Inflammatory macrophage (primary cell): ENCODE measurements at places on chromosomes 2 and 18.

GRCh38 chr2:171702781-171703556 is 15.7 kb downstream of the DYNC1I2 start:
- no peak for DNase-seq

DNA sequence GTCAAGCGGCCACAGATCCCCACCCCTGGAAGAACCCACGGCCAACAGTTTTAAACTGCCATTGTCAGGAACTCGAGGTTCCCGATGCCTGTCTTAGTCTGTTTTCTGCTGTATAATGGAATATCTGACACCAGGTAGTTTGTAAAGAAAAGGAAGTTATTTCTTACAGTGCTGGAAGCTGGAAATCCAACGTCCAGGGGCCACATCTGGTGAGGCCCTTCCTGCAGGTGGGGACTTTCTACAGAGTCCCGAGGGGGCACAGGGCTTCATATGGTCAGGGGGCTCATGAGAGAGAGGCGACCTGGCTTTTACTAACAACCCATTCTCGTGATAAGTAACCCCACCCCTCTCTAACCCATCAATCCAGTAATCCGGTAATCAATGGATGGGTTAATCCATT is 501.6 kb upstream of the MYT1L start:
- no peak for DNase-seq

- DNase-seq: no peak
Measured at GRCh38 chr18:71951001-71951400, 593.1 kb downstream of the CBLN2 start.

- no peak for DNase-seq
Measured at GRCh38 chr2:56898986-56899385, 715.2 kb downstream of the CCDC85A start.

GRCh38 chr2:120451334-120451733 is 105.4 kb downstream of the INHBB start:
- no peak for DNase-seq

- DNase-seq: no peak
Measured at GRCh38 chr2:151137526-151137925, 124.1 kb downstream of the RBM43 start.

DNA sequence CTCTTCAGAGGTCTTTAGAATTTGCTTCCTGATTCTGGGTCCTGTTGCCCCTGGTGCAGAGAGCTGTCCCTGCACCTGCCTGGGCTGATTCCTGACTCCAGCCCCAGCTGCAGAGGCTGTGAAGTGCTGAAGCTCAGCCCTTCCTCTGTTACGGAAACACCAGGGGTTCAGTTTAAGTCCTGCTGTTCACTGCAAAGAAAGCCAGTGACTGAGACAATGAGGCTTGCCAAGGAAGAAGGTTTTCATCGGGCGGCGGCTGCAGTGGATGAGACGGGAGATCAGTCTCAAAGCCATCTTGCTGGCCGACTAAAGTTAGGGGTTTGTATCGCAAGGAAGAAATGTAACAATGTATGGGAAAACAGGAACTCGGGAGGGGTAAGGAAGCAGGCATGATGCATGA is 142.4 kb upstream of the ZNF236 start:
- DNase-seq: no peak

GRCh38 chr18:37242091-37242490 is 323.5 kb downstream of the CELF4 start:
- no peak for DNase-seq

GRCh38 chr2:5329763-5330162 is 362.4 kb upstream of the SOX11 start:
- DNase-seq: no peak

DNA sequence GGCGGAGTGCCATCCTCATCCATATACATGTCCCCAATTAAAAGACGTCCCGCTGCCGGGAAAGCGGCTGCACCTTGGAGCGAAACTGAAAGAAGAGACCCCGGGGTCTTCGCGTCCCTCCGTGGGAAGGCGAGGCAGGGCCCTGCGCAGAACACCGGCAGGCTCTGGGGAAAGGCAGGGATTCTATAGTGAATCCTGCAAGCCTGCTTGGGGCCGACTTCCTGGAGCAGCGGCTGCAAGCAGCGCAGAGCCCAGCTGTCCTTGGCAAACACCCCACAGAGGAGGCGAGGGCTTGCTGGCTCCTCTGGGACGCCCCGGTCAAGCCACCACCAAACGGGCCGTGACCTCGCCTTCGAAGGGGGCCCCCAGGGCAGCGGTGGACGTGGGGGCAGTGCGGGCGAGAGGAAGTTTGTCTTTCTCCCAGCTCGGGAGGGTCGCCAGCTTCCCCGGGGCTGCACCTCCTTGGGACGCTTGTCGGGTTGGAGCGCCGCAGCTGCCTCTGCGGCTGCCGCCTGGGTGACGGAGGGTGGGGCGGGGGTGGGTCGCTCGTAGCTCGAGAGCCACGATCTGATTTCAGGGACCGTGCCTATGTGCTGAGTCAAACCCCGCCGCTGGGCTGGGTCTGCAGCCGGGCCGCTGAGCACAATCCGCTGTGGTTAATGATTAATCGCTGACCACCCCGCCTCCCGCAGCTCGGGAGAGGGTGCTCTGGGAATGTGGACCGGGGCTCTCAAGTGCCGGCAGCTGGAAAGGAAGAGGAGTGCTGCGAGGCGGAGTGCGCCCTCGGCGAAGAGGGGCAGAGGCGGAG is 486 bp upstream of the GPR39 start:
- DNase-seq: peak; percentile 7

DNA sequence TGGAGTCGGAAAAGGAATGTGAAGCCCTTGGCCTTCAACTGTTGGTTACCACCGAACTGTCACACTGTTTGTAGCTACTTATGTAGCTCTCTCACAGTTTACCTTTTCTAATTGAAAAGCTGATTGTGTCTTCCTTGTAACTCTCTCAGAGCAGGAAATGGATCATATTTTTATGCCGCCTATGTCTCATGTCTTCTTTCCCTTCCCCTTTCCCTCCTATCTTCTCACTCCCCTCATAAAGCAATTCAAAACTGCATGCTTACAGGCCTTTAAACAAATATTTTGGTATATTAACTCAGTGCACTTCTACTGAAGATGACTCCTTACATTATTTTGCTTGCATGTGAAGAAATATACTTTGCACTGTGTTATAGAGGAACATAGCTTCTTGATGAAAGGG is 6.0 kb downstream of the SLC39A10 start:
- DNase-seq: no peak

- peak; percentile 43 for DNase-seq
Measured at GRCh38 chr2:60555783-60556139, 2.3 kb upstream of the BCL11A start.

- DNase-seq: no peak
Measured at GRCh38 chr2:47838686-47839085, 55.7 kb downstream of the MSH6 start.

- DNase-seq: no peak
Measured at GRCh38 chr18:70961939-70962338, 673.1 kb downstream of the SOCS6 start.

DNA sequence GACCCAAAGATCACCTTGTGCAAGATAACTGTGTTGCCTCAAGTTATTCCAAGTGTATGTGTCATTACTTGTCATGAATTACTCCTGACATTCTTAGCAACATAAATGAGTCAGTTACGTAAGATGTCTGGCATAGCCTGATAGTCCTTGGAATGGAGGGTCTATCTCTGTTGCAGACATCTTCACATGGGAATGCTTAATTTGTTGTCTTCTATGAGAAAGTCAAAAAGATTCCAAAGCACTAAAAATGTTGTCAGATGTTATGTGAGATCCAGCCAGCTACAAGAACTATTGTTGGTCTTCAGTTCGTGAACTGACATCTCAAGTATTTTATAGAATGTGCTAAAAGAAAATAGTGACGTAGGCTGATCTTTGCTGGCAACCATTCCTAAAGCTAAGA is 178.2 kb upstream of the RASGRP3 start:
- no peak for DNase-seq

- DNase-seq: no peak
Measured at GRCh38 chr2:69835666-69836065, 6.2 kb downstream of the GMCL1 start.

DNA sequence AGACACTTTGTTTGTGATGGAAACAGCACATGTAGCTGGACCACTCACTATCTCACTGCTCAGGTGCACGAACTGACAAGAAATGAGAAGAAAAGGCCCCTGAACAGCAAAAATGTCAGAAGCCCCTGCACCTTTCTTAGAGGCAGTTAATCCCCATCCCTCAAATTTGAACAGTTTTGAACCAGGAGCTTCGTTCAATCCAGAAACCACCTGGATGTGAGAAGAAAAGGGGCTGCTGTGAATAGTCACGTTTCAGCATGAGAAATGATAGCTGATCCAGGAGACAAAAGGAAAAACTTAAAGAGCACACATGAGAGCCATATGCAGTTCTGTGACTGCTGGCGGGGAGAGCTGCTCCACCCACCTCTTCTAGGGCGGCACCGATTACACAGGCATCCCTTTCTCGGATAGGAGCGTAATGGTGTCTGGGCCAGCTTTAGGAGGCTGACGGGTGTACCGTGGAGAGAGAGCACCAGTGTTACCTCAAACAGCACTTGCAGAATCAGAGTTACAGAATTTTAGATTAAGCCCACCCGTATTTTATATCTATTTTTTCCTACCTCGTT is 117.0 kb upstream of the EML6 start:
- no peak for DNase-seq

DNA sequence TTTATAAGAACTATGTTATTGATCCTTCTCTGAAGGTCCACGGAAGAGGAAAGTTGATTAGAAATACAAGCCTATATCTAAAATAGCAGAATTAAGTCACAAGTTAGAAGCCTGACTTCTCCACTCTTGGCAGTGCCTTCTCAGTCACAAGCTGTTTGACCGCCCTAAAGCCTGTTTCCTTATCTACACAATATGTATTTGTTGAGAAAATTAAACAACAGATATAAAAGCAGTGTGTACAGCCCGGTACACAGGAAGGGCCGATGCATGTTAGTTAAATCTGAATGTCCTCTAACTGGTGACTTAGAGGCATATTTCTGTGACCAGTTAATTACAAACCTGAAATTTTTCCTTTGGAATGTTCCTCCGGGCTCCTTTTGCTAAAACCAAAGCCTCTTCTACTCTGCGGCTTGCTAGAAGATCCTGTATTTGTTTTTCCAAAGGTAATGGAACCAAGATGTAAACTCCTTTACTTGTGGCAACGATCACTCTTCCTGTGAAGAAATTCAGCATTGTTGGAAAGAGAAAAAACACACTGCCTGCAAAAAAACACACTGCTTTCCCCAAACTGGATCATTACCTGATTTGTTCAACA is 33.4 kb downstream of the TGFBRAP1 start:
- no peak for DNase-seq
